Erythroblast (primary cell): ENCODE measurements at places on chromosomes 11 and 22.

DNA sequence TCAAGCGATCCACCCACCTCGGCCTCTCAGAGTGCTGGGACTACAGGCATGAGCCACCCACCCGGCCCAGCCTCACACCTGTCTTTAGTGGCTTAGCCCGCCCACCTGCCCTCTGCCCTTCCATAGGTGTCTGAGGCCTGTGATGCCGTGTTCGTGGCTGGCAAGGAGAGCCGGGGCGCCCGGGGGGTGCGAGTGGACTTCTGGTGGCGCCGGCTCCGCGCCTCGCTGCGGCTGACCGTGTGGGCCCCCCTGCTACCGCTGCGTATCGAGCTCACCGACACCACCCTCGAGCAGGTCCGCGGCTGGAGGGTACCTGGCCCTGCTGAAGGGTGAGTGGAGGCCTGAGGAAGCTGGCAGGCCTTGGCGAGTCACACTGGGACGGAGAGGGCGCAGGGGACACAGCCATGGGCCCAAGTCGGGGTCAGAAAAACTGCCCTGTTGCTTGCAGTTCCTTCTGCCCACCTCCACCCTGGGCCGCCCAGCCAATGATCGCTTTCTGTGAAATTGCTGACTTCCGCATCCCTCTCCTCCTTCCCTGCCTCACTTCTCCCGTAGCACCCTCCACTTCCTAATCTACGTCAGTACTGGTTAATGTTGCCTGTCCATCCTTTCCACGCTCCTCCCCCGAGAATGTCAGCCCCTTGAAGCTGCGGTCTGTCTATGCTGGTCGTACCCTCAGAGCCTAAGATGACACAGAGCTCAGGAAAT lies 9.3 kb downstream of the TMEM132A start:
- no peak for DNase-seq

DNA sequence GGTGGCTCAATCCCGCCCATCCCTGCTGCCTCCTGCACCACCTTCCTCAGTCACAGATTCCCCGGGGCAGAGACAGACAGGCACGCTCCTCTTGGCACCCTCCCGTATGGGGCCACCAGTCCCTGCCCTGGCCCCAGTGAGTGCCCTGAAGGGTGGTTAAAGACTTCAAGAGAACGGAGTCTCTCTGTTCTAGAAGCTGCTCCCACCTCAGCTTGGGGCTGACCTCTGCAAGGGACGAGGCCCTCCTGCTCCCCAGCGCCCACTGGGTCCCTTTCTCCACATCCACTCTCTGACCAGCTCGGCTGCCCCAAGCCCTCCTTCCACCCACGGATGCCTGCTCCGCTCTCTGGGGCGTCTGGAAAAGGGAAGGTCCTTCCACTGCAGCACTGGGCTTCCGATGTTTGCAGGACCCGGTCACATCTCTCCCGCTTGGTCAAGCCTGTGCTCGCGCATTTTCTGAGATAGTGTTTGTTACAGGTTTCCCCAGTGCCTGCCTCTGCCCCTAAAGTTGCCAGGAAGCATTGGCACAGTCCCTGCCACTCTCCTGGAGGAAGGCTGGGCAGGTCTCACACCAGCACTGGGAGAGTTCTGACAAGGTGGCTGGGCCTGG lies 1487.9 kb downstream of the TBC1D22A start:
- DNase-seq, result no peak

DNA sequence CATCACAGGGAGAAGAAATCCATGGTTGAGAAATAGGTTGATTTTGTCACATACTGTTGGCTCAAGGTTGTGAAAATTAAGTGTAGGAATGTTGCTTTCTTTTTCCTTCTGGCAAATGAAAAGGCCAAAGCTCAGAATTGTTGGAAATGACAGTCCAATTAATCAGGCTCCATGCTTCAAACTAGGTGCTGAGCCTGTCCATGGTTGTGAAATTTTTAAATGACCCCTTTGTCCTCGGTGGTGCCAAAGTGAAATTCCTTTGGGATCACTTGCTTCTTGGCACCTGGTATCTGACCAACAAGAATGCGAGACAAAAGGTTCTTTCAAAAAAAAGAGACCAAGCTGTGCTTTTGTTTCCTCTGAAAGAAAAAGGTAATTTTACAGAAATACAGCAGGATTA lies 451.9 kb downstream of the ETS1 start:
- DNase-seq, result no peak

GRCh38 chr11:72544589-72544988 lies 110.3 kb upstream of the CLPB start:
- no peak for DNase-seq

GRCh38 chr11:109371444-109372176 lies 50.4 kb upstream of the C11orf87 start:
- no peak for DNase-seq
